ENCODE measurements at places on chromosomes 2 and 18. TPM values are rescaled to one million over a fixed set of nuclear protein-coding genes. Genes with fewer than 3 reads are reported as not detected.

The DUSP19 gene
- 10.3 TPM for total RNA-seq

The CLEC4F gene
- total RNA-seq = not detected

The RESP18 gene
- not detected for total RNA-seq

The NFATC1 gene
- total RNA-seq = 1.7 TPM

The LRPPRC gene
- total RNA-seq = 60.9 TPM

The SLC5A7 gene
- not detected for total RNA-seq

The SLC8A1 gene
- 9.6 TPM for total RNA-seq

The KIF5C gene
- total RNA-seq = not detected

The UGT1A10 gene
- total RNA-seq = not detected

The SCYGR8 gene
- total RNA-seq = not detected

The DSG1 gene
- total RNA-seq = not detected

The SIX2 gene
- 7.3 TPM for total RNA-seq

The TMEM247 gene
- total RNA-seq = not detected

The KIAA2012 gene
- total RNA-seq = not detected

The LRP1B gene
- total RNA-seq = not detected

The POTEI gene
- total RNA-seq = not detected

The LRP2 gene
- total RNA-seq = not detected

The COL4A3 gene
- total RNA-seq = 3.9 TPM

The ADD2 gene
- 14.8 TPM for total RNA-seq

The KCNK3 gene
- 28.4 TPM for total RNA-seq

The SERPINB2 gene
- total RNA-seq = not detected

The DPYSL5 gene
- total RNA-seq = 0.93 TPM

The HOXD4 gene
- not detected for total RNA-seq

The DNAJC5G gene
- total RNA-seq = not detected

The FAHD2A gene
- total RNA-seq = 51.3 TPM

The DSC2 gene
- total RNA-seq = 0.81 TPM

The UGT1A8 gene
- 0.87 TPM for total RNA-seq

The ATP6V1C2 gene
- not detected for total RNA-seq

The ZNF514 gene
- 14.7 TPM for total RNA-seq

The VIT gene
- total RNA-seq = 0.98 TPM

The ACOXL gene
- 0.06 TPM for total RNA-seq

The DPY30 gene
- total RNA-seq = 234 TPM

The IL1B gene
- not detected for total RNA-seq

The KRTCAP3 gene
- not detected for total RNA-seq

The ST3GAL5 gene
- total RNA-seq = 17.5 TPM

The ALPI gene
- not detected for total RNA-seq

The FLACC1 gene
- 1.2 TPM for total RNA-seq

The CRYBA2 gene
- total RNA-seq = not detected

The SAG gene
- not detected for total RNA-seq

The PPP4R1 gene
- 51.0 TPM for total RNA-seq

The UBXN4 gene
- total RNA-seq = 36.8 TPM

The ECEL1 gene
- 1.0 TPM for total RNA-seq

The PLGLB1 gene
- 0.34 TPM for total RNA-seq

The LIMS4 gene
- total RNA-seq = not detected

The LYG1 gene
- total RNA-seq = not detected

The CNDP1 gene
- total RNA-seq = not detected

The EDAR gene
- total RNA-seq = not detected

The ZNF24 gene
- 10.3 TPM for total RNA-seq

The FBLN7 gene
- total RNA-seq = 8.1 TPM

The DSG4 gene
- total RNA-seq = not detected

The PTPRN gene
- total RNA-seq = not detected

The MAP2 gene
- total RNA-seq = 50.1 TPM
